WTC11 (cell line): ENCODE measurements at places on chromosomes 6 and 20. TPM values are rescaled to one million over a fixed set of nuclear protein-coding genes. Genes with fewer than 3 reads are reported as not detected.
A peak's percentile ranks its signal among the peaks of the same experiment; 100 is the strongest.

MUCL3 gene
- total RNA-seq = 0.15 to 0.21 TPM (median 0.18 TPM) in 3 replicates

RNF39 gene
- 4.2 to 5.1 TPM (median 4.5 TPM) in 3 replicates for total RNA-seq

XKR7 gene
- total RNA-seq = 2.3 to 2.6 TPM (median 2.5 TPM) in 3 replicates

HLA-DOB gene
- 0.15 to 0.55 TPM (median 0.46 TPM) in 3 replicates for total RNA-seq

PMEPA1 gene
- total RNA-seq = 29.8 to 40.6 TPM (median 31.0 TPM) in 3 replicates

B3GAT2 gene
- 0.70 to 0.85 TPM (median 0.71 TPM) in 3 replicates for total RNA-seq

MYB gene
- total RNA-seq = 4.3 to 6.1 TPM (median 5.1 TPM) in 3 replicates

PLCB4 gene
- total RNA-seq = 11.9 to 14.3 TPM (median 12.6 TPM) in 3 replicates

PTK6 gene
- 0.22 to 0.53 TPM (median 0.32 TPM) in 3 replicates for total RNA-seq

DNA sequence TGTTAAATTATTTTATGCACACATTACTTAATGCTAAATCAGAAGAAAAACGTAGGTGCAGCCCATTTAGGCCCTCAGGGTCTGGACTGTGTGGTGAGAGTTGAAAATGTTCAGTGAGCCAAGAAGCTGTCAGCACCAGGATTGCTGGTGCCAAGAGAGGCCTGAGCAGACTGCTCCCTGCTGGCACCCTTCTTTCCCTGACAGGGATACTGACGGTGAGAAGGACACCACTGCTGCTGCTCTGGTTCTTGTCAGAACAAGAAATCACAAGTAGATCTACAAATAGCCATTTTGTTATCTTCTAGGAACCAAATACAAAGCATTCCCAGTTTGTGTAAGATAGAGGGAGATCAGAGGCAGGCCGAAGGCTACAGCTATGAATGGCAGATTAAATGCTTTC is 48.7 kb upstream of the CRISP1 start:
- H3K4me1 ChIP-seq = peaks cover 90% of the 10 kb centered on the region
- H3K4me3 ChIP-seq = no peak overlapping the region
- H3K27me3 ChIP-seq = no peaks in the 10 kb centered on the region
- no peak for DNase-seq

- no peaks in the 10 kb centered on the region for H3K36me3 ChIP-seq
- no peaks in the 10 kb centered on the region for H3K27me3 ChIP-seq
- no peak for DNase-seq
- H3K4me3 ChIP-seq = no peak overlapping the region
Observed at GRCh38 chr20:11229772-11230171, 556.0 kb upstream of the JAG1 start.

DNA sequence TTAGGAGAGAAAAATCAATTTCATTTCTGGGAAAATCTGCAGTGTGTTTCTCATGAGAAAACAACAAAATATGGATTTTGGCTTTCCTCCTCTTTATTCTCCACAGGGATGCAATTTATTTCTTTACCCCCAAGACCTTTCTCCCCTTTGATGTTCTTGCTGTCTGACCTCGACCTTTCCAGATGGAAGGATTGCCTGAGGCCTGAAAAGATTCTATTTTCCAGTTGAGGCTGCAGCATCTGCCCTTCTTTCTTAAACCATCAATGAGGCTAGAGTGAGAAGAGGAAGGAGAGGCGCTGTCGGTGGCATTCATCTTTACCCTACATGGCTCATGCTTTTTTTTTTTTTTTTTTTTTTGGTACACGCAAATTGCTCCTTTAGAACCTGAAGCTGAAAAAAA is 344.2 kb upstream of the BTBD3 start:
- no peak overlapping the region for H3K4me3 ChIP-seq
- no peaks in the 10 kb centered on the region for H3K27me3 ChIP-seq

DNA sequence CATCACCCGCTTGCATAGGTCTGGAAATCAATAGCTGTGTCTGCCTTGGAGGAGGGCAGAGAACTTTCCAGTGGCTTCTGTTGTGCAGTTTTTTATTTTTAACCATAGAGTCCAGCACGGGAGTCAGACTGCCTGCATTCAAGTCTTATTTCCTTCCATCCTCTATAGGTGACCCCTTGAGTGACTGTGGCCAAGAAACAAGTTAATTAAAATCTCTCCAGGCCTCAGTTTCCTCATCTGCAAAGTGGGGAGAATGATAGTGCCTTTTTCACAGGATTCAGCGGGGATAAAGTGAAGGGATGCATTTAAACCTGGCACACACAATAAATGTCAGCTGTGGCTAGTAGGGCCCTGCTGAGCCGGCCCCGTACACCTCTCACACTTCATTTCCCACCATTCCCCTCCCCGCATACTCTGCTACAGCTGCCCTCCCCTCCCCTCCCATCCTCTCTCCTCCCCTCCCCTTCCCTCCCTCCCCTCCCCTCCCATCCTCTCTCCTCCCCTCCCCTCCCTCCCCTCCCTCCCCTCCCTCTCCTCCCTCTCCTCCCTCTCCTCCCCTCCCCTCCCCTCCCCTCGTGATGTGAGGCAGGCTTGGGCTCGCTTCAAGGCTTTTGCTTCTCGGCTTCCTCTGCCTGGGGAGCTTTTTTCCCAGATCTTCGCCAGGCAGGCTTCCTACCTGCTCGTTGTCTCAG is 150.5 kb downstream of the TFAP2C start:
- DNase-seq = no peak
- H3K27me3 ChIP-seq = peaks cover 5% of the 10 kb centered on the region
- H3K36me3 ChIP-seq = no peaks in the 10 kb centered on the region
- H3K27ac ChIP-seq = peak overlapping the region; percentile 45; the same call in 1 of the 2 replicates

DNA sequence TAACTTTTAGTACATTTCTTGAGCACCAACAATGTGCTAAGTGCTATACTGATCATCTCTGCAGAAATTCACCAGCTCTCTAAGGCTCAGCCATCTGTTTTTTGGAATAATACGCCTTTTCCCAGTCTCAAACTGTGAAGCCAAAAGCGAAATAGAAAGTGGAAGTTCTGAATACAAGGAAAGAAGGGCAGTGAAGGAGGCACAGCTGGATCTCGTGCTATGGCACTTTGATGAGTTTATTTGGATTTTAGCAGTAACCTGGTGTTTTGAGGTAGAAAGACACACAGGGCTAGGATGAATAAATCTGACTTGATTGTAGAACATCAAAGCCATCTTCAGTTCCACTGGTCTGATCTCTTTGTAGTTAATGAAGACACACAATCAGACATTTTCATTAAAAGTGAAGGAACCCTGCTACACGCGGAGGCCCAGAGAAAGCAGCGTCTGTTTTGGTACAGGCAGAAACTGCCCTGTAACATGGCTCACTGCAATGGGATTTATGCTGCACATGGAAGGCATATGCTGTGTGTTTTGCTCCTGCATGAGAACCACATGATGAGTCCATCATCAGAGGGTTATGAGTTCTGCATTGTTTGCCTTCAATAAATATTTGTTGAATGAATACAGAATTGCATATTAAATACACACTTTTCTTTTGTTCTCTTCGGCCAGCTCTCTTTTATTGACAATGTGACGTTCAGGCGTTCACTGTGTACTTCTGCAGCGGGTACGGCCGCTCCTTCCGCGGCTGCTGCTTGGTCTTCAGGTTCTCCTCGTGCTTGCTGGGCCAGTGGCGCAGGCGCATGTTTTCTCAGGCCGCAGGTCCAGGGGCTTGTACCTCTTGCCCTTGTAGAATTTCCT is 100.9 kb downstream of the PREP start:
- H3K27ac ChIP-seq = no peak overlapping the region
- peaks cover 17% of the 10 kb centered on the region for H3K4me1 ChIP-seq
- no peak overlapping the region for H3K4me3 ChIP-seq
- DNase-seq = no peak
- H3K27me3 ChIP-seq = no peaks in the 10 kb centered on the region

DNA sequence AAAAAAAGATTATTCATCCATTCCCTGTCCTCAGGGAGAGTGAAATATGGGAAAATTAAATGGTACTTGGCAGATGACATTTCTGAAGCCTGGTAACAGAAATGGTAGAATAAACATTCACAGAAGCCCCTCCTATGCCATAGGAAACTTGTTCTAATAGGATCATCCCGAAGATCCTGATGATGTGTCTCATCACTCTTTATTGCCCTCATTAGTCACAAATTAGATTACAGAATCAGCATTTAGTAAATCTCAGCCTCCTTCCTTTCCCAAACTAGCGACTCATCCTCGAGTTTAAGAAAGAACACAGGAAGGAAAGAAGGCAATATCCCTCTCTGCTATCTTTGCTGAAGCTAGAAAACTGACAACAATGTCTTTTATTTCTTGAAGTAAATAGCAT is 154.4 kb downstream of the TMEM200A start:
- no peaks in the 10 kb centered on the region for H3K27me3 ChIP-seq
- no peak overlapping the region for H3K27ac ChIP-seq
- H3K36me3 ChIP-seq = no peaks in the 10 kb centered on the region
- DNase-seq = no peak
- H3K4me3 ChIP-seq = no peak overlapping the region

DNA sequence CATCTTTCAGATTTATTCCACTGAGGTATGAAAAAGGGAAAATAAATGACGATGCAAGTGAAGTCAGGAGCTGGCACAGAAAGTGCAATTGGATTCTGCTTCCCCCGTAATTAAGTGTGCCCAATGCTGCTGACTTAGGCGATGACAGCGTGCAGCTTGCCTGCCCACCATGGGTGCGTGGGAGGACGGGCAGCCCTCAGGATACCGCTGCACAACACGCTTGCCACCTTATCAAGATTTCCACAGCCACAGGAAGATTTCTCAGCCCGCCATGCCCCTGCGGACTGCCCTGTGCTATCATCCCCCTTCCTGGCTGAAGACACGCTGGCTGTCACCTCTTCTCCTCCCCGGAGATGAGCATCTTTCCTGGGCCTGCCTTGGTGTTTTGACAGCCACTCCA is 103.3 kb upstream of the BACH2 start:
- H3K36me3 ChIP-seq = no peaks in the 10 kb centered on the region
- H3K4me1 ChIP-seq = peaks cover 21% of the 10 kb centered on the region
- H3K4me3 ChIP-seq = no peak overlapping the region
- DNase-seq = no peak
- H3K27ac ChIP-seq = no peak overlapping the region

DNA sequence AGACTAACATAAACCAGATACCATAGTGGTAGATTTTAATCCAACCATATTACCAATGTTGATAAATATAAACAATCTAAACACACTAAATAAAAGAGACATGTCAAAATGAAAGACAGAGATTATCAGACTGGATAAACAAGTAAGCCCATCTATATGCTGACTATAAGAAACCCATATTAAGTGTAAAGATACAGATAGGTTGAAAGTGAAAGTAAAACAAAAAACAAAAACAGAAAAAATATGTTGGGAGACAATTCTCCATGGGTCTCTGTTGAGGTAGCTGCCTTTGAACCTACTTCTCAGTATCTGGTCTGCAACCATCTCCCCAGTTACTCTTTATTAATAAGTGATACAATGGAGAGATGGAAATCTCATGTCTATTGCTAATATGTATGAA is 21.2 kb downstream of the REV3L start:
- peaks cover 9% of the 10 kb centered on the region; the same call in 1 of the 2 replicates for H3K36me3 ChIP-seq
- H3K4me3 ChIP-seq = no peak overlapping the region
- no peaks in the 10 kb centered on the region for H3K4me1 ChIP-seq
- H3K27ac ChIP-seq = no peak overlapping the region

DNA sequence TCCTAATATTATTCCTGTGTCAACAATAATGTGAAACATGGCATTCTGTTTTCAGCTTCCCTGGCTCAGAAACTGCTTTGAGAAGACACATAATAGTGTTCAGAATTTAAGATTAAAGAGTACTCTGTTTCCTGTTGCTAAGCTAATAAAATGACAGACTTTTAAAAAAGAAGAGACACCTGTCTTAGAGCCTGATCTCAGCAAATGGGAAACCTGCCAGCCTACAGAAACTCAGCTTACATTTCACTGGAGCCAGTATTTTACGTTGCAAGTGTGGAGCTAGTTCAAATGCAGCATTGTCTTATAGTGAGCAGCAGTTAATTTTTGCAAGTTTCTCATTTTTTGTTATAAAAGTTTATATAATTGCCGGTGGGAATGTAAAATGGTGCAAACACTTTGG is 28.8 kb downstream of the KIZ start:
- peaks cover 15% of the 10 kb centered on the region for H3K36me3 ChIP-seq
- no peak overlapping the region for H3K27ac ChIP-seq
- H3K27me3 ChIP-seq = no peaks in the 10 kb centered on the region

GRCh38 chr6:38755207-38755606 is 40.1 kb downstream of the DNAH8 start:
- no peak overlapping the region for H3K27ac ChIP-seq
- DNase-seq = no peak
- H3K27me3 ChIP-seq = no peaks in the 10 kb centered on the region; the same call in 1 of the 2 replicates
- H3K4me1 ChIP-seq = no peaks in the 10 kb centered on the region

DNA sequence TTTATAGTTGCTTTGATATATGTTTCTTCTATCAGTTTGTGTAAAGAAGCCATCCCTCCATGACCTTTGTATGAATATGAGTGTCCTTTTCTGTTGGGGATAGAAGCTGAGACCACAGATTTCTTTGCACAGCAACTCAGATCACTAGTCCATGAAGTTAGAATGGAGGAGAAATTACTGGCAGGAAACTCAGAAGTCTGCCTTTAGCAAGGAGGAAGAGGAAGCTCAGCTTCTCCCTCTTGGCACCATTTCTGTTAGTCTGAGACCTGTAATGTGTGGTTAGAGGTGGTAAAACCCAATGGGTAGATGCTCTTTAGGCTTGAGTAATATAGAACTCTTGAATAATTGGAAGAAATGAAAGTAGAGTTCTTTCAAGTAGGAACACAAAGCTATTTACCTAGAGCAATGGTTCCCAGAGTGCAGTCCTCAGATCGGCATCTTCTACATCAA is 995.3 kb upstream of the FLRT3 start:
- no peak overlapping the region for H3K4me3 ChIP-seq
- H3K36me3 ChIP-seq = no peaks in the 10 kb centered on the region
- no peaks in the 10 kb centered on the region for H3K27me3 ChIP-seq
- H3K4me1 ChIP-seq = peaks cover 17% of the 10 kb centered on the region

- no peak overlapping the region for H3K27ac ChIP-seq
- H3K4me1 ChIP-seq = 0 out of 2 replicates have a peak, but pooled peaks cover 3% of the 10 kb centered on the region
- no peaks in the 10 kb centered on the region for H3K27me3 ChIP-seq
- H3K4me3 ChIP-seq = no peak overlapping the region
- H3K36me3 ChIP-seq = peaks cover 19% of the 10 kb centered on the region
Observed at GRCh38 chr20:8194721-8195120, 62.7 kb downstream of the PLCB1 start.

GRCh38 chr6:161439093-161439492 is 165.2 kb upstream of the AGPAT4 start:
- peaks cover 28% of the 10 kb centered on the region for H3K4me1 ChIP-seq
- H3K36me3 ChIP-seq = no peaks in the 10 kb centered on the region
- H3K27me3 ChIP-seq = peaks cover 32% of the 10 kb centered on the region
- H3K4me3 ChIP-seq = no peak overlapping the region
- no peak for DNase-seq

- H3K27me3 ChIP-seq = no peaks in the 10 kb centered on the region
- H3K36me3 ChIP-seq = peaks cover 8% of the 10 kb centered on the region; the same call in 1 of the 2 replicates
Observed at GRCh38 chr6:74805916-74806696, 399.7 kb downstream of the COL12A1 start.
